ENCODE measurements at places on chromosomes 5 and 9.

- DNase-seq = no peak
Observed at GRCh38 chr5:151100681-151101080, 19.8 kb upstream of the TNIP1 start.

GRCh38 chr5:78922879-78923621 lies 62.1 kb downstream of the ARSB start:
- DNase-seq = no peak

GRCh38 chr5:125337294-125337693 lies 590.9 kb upstream of the ZNF608 start:
- no peak for DNase-seq

DNA sequence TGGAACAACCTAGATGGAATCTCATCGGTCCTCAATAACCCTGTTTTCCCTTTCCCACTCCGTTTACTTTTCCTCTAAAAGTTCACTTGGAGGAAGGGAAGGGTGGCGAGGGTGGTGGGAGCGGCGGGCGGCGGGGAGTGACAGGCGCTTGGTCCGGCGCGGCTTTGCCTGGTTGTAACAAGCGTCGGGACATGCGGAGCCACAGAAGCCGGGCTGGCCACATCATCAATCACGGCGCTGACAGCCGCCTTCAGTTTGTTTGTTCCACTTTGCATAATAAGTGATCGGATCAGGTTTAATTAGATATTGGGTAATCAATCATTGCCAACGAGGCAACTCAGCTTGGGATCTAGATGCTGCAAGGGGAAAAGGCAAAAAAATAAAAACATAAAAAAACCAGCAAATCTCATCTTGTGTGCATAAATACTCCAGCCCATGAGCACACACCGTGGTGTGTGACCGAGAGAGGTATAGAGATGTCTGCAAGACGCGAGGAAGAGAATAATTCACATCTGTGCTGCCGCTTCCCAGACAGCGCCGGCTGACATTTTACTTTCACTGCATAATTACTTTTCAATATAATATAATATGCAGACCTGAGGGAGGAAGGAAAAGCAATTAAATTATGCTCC lies 396.2 kb upstream of the IRX4 start:
- no peak for DNase-seq

DNA sequence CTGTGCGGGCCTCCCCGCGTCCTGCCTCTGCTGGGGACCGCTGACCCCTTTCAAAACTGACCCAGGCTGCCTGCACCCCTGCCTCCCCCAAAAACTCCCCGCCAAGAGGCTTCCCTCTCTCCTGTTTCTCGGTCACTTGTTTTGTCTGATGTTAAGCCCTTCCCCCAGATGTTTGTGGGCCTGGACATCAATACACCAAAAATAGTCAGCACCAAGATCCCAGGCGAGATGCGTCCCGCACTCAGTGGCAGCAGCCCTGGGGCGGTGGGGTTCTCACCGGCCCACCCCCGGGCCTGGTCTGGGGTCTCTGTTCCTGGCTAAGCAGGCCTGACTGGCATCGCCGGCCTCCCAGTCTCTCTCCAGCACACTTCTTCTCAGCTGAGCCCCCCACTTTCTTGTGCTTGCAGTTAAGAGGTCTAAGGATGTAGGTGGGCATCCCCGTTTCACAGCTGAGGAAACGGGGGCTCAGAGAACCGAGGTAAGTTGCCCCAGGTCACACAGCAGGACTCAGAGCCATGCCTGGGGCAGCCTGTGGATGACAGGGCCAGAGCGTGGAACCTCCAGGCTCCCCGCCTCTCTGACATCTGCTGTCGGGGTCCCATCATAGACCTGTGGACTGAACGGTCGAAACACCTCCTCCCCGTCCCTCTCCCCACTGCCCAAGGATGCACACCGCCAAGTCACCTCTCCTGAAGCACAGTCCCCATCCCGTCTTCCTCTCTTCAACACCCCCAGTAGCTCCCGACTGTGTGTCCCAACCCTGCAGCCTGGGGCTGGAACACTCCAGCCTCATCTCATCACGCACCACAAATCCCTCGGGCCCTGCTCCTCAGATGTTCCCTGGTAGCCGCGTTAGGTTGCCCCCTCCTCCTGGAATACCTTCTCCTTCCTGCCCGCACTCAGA lies 16.8 kb downstream of the FIBCD1 start:
- DNase-seq = no peak

- DNase-seq = no peak
Observed at GRCh38 chr9:130320723-130321481, 55.3 kb downstream of the HMCN2 start.

GRCh38 chr9:121353241-121354061 lies 16.6 kb downstream of the STOM start:
- no peak for DNase-seq

- no peak for DNase-seq
Observed at GRCh38 chr5:53240661-53241060, 131.1 kb upstream of the MOCS2 start.

GRCh38 chr5:159850160-159850559 lies 66.1 kb upstream of the ADRA1B start:
- DNase-seq = peak; percentile 71
